ENCODE measurements at places on chromosomes 11 and 22.

- peak; percentile 97 for DNase-seq
These were observed 1.4 kb downstream of the USP47 start for GRCh38 chr11:11843211-11843621.

DNA sequence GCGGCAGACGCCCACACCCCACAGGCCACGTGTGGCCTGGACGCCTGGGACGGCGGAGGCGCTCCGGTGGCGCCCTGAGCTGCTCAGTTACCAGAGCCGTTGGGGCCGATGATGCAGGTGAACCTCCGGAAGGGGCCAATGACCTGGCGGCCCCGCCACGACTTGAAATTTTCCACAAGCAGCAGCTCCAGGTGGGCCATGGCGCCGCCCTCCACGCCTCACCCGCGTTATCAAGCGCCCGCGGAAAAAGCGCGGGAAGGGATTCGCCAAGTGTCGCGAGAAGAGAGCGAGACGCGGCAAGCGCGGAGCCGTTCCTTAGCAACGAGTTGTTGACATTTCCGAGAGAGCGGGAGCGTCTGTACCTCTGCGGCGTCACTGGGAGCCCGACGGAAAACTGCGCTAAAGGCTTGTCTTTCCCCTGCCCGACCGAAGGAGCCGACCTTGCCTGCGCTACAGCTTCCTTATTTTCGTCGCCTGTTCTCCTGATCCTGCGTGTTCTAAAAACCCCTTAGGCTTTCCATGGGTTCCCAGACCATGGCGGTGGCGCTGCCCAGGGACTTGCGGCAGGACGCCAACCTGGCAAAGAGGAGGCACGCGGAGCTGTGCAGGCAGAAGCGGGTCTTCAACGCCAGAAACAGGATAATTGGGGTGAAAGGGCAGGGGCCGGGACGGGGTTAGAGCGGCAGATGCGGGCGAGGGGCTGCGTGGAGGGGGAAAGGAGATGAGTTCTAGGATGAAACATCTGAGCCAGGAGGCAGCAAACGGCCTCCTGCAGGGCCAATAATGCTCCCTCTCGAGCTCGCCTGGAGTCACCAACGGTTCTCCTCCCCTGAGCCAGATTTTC is at the start of the genes RIBC2 and SMC1B:
Gene RIBC2 (plus strand): TSS at position 326 of the 844 bp plus-strand sequence. CDS start 194 bp downstream, at position 520.
Gene SMC1B (minus strand): TSS at position 232 of the 844 bp plus-strand sequence. CDS start 32 bp downstream, at position 200.
- DNase-seq, result peak; percentile 62

GRCh38 chr22:23305922-23306374 is 125.6 kb downstream of the BCR start:
- no peak for DNase-seq

DNA sequence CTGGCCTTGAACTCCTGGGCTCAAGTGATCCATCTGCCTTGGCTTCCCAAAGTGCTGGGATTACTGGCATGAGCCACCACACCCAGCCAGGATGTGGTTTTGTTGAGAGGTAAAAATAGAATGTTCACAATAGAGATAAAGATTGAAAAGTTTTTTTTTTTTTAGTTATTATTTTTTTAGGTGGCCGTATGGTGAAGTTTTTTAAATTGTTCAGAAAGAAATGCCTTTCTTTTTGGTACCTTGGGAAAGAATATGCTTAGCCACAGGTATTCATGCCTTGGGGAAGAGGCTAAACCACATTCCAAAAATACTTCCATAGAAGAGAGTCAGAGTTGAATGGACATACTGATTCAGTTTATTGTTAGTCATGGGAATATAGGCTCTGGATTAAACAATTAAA is 143.4 kb downstream of the C11orf91 start:
- DNase-seq, result peak; percentile 91

DNA sequence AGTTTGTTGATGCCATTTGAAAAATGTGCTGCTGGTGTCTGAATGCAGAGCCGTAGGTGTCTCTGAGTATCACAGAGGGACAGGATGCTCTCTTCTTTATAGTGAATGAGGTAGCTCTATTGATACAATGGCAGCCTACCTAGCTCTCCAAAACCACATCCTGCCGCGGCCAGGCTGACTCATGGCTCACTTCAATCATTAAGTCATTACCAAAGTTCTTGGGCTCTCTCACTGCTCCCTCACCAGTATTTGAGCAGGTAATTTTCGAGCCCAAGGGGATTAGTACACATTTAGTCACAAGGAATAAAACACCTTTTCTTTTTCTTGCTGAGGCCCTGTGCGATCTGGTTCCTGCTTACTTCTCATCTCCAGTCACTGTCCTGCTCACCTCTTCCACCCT is 509.0 kb upstream of the LARGE1 start:
- DNase-seq, result peak; percentile 67

GRCh38 chr11:96798445-96798844 is 408.6 kb downstream of the JRKL start:
- no peak for DNase-seq

- peak; percentile 81 for DNase-seq
These were observed 74.0 kb downstream of the ADAMTS15 start for GRCh38 chr11:130522284-130522961.

DNA sequence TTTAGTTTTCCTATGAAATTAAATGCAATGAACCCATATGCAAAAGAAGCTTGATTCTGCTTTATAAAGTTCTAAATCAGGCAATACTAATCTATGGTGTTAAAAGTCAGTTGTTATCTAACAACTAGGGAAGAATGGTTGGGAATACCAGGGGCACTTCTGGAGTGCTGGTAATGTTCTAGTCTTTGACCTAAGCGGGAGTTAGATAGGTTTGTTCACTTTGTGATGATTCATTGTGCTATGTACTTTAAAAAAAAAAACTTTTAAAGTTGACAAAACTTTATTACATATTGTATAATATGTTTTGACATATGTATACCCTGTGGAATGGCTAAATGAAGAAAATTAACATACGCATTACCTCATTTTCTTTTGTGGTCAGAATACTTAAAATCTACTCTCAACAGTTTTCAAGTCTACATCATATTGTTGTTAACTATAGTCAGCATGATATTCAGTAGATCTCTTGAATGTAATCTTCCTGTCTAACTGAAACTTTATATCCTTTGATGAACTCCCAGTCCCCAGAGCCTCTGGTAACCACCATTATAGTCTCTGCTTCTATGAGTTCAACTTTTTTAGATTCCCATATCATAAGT is 39.2 kb downstream of the BIRC2 start:
- no peak for DNase-seq

- no peak for DNase-seq
These were observed 17.3 kb upstream of the MRGPRF start for GRCh38 chr11:69030301-69030700.

GRCh38 chr11:108672113-108672512 is 7.2 kb downstream of the DDX10 start:
- DNase-seq, result no peak

DNA sequence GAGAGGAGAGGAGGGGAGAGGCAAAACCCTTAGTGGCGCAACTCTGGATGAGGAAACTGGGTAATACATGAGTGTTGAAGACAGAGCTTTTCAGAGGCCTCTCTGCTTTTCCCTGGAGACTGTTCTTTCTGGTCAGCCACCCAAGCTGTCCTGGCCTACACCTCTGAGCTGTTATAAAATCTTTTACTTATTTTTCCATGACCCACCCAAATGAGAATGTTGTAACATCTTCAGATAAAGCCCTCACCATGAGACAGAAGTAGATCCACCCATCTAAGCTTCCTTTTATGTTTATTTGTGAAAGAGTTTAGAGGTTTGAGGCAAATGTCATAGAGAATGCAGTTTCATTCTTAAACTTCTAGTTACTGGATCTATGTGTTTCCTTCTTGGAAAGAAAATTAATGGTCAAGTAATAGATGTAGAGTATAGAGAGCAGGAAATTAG is 20.3 kb upstream of the APLP2 start:
- no peak for DNase-seq

GRCh38 chr11:40306938-40307548 is 1152.4 kb downstream of the LRRC4C start:
- peak; percentile 62 for DNase-seq

GRCh38 chr22:31436132-31436531 is 36.7 kb downstream of the DRG1 start:
- DNase-seq, result no peak

GRCh38 chr22:19912271-19912999 is 29.1 kb upstream of the COMT start:
- peak; percentile 22 for DNase-seq

DNA sequence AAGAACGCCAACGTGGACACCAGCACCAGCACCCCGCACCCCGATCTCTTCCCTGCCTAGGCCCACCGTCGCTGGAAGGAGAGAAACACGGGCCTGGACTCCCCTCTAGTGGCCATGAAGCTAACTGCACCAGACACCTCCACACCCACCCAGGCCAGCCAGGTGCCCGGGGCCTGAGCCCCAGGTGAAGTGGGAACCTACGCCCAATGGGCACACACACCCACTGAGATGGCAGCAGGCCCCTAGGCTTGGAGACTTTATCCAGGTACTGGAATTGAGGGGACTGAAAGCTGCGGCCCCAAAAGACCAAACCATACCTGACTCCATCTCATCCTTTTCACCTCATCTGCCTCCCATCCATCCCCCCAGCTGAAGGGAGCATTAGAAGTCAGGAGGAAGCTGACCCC is 81.0 kb downstream of the BUD13 start:
- DNase-seq, result peak; percentile 19

GRCh38 chr22:40552070-40552469 is 84.4 kb downstream of the MRTFA start:
- DNase-seq, result no peak

DNA sequence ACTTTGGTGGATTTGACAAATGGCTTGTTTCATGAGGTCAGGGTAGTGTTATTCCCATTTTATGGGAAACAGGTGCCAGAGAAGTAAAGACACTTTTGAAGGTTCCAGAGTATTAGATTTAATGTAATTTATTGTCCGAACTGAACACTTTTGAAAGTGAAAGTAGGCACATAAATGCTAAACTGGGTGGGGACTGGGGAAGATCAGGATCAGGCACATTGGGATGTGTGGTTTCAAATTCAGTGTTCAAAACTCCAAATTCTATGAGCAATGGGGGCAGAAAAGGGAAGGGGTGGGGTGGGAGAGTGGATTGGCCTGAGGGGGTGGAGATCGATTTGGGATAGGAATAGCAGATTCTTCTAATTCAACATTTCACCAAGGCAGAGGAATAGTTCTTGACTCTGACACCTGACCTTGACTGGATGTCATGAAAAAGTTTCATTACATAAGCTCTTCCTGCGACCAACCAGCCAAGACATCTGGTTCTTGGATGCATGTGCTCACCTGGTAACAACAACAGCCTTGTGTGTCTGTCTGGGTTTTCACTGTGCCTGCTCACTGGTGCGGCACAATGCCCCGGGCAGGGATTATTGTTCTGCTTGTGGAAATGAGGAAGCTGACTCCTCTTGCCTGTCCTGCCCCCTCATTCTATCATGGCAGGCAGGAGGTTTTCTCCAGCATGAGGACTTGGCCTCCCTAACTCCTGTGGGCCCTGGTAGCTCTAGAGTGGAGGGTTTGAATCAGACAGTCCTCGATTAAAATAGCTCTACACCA is 10.8 kb downstream of the PPFIBP2 start:
- no peak for DNase-seq

GRCh38 chr22:34113381-34113780 is 193.1 kb upstream of the LARGE1 start:
- DNase-seq, result no peak

GRCh38 chr11:37504060-37504611 is 906.1 kb upstream of the RAG2 start:
- peak; percentile 94 for DNase-seq

DNA sequence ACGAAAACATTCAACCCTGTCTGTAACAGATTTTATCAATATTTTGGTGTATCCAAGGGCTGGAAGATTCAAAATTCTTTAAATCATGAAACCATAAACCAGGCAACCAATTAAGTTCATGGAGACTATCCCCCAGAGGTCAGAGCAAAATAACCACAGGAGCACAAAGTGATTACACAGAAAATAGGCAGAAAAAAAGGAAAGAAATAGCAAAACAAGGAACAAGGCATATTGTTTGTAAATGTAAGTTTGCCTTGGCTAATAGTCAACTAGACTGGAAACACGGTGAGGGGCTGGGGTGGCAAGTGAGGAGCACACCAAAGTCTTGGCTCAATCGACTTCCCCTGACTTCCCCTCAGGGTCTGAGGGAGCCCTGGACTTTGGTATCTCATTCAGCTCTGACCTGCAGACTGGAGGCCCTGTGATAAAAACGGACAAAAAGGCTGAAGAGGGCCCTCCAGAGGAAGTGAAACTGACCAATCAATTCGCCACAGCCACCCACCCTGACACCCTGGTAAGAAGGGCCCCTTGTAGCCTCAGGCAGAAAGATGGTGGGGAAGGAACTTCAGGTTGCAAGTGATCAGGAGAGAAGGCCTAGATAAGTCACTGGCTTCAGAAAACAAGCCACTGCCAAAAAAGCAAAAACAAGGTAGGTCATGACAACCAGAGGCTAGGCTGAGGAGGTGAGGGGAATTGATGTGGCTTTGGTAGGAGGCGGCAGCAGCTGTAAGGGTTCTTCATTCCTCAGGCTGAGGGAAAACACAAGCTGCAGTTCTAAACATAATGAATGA is 1.8 kb downstream of the SIK3 start:
- DNase-seq, result no peak

DNA sequence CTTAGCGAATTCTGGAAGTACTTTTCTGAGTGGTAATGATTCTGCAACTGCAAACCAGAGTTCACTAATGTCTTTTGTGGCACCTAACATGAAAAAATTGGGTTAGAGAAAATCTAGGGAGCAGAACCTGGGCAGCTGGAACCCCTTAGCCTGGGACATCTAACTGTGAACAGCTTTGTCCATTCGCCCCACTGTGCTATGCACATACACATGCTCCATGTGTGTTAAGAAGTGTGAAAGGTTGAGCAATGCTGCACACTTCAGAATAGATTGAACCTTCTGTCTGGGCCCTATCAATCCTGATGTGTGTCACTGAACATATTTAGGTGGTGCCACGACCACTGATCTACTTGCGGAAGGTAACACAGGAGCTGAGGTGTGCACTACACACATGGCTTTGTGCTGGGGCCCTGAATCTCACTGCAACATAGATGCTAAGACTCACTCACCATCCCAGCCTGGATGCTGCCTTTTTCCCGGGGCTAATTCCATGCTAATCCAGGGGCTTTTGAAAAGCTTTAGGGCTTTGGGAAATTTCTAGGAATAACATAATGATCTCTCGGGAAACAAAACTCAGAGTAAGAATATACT is 976.2 kb downstream of the NTM start:
- no peak for DNase-seq

DNA sequence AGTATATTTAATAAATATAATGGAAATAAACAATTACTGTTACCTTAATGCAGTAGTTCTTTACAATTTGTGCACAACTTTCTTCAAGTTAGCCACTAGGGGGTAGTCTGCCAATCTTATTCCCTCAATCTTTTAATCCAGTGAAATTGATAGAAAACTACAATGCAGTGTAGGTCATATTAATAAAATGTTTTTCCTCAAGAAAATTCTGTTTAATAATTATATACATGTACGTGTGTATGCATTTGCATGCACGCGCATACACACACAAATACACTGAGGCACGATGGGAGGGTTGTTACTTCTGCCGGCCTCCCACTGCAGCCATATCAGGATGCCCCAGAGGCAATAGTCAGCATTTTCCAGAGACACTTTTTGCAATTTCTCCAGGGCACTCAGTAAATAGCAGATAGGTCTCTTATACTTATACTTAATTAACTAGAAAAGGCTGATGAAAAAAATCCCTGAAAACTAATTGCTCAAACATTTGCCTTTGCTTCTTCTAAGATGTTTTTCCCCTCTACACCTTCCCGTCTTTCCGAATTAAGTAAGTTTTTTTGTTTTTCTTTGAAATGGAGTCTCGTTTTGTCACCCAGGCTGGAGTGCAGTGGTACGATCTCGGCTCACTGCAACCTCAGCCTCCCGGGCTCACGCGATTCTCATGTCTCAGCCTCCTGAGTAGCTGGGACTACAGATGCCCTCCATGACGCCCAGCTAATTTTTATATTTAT is 3.1 kb downstream of the GAB2 start:
- peak; percentile 34 for DNase-seq

- DNase-seq, result peak; percentile 21
These were observed 595 bp downstream of the TRIM66 start for GRCh38 chr11:8681837-8682302.

GRCh38 chr11:10518123-10518522 is 22.9 kb downstream of the RNF141 start:
- peak; percentile 95 for DNase-seq

Data from bronchial epithelial cell (primary cell).